ENCODE measurements at places on chromosomes 3 and 15.

DNA sequence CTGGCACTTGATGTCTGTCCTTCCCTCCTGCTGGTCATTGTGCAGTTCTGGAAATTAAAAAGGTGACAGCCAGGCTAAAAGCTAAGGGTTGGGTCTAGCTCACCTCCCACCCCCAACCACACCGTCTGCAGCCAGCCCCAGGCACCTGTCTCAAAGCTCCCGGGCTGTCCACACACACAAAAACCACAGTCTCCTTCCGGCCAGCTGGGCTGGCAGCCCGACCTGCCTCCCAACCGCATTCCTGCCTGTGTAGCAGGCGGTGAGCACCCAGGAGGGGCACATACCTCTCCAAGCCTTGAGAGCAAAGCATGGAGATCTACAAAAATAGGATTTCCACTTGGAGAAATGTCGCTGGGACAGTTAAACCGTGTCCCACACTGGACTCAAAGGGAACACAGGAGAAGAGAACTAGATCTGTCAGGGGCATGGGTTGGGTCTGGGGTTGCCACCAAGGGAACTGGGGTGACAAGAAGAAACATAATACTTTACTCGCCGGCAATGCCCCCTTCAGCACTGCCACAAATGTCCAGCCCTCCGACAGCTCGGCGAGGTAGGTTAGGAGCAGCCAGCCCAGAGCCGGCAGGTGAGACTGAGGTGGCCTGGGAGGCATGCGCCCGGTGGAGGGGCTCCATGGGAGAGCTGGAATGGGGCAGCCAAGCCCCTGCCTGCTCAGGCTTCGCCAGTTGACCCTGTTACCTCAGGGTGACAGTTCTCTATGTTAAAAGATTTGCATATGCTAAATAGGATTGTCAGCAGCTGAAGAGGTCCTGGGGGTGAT is 52.2 kb downstream of the EXOG start:
- no peak for DNase-seq

DNA sequence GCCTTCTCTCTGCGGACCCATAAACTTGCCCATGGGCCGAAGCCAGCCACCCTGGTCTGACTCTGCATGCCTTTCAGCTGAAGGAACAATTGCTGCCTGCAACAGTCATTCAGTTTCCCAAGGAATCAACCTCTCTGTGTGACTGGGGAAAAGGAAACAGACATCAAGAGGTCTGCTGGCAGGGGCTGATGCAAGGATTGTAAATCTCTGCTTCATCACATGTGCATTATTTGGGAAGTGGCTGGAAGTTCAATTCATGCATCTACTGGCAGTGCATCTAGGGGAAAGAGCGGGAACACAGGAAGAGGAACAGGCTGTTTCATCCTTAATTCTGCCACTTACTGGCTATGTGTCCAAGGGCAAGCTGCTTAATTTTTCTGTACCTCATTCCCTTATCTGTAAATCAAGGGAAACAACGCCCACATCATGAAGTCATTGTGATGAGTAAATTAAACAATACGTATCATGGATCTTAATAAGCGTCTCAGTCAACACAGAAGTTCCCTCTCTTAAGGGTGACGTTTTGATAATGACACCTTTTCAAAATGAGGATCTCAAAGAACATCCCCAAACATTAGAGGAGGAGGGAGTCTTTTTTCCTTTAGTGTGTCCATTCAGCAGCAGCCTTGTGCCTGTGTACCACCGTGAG is 17.4 kb upstream of the ADPGK start:
- no peak for DNase-seq

- DNase-seq: no peak
Observed at GRCh38 chr15:32746116-32746857, 28.5 kb downstream of the GREM1 start.

GRCh38 chr15:70853973-70854665 is at the start of gene LARP6:
TSS of gene LARP6 (minus strand) at chr15:70854157. CDS start at chr15:70854088, 69 bp downstream.
- no peak for DNase-seq

- DNase-seq: no peak
Observed at GRCh38 chr15:27223179-27223578, 252.2 kb downstream of the GABRG3 start.
